AG09319 (cell line): ENCODE measurements at places on chromosomes 12 and 14.

- no peak for DNase-seq
These were observed 401.1 kb downstream of the RGS6 start for GRCh38 chr14:72333357-72333756.

DNA sequence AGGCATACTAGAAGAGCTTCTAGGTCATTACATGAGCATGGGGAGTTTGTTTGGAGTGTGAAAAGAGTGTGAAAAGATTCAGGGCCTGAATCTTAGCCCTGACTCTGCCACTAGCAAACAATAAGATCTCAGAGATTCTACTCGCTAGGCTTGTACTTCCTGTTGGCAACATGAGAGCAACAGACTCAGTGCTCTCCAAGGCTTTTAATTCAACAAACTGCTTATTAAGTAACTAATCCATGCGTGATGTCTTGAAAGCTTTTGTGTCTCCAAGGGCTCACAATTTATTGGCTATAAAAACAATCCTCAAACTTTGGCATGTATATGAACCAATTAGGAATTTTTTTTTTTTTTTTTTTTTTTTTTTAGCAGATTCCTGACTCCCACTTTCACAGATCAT lies 105.1 kb downstream of the STXBP6 start:
- DNase-seq = no peak

- no peak for DNase-seq
These were observed 10.7 kb downstream of the SLC25A29 start for GRCh38 chr14:100295376-100296105.

DNA sequence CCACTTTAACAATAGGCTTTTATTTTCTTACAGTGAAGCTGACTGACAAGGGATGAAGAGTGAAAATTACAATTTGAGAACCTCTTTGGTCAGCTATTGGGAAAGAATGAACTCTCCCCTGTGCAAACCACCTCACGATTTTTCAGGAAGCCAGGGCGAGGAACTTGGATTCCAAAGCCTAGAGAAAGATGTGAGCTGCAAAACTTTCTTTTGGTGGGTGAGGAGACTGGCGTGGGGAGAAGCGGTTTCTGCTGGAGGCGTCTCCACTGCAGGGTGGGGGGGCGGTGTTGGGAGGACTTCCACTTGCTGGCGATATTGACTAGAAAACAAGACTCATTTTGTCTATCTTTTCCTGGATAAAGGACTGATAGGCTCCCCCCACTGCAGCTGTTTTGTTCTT lies 59.3 kb upstream of the VRK1 start:
- no peak for DNase-seq

GRCh38 chr12:47650469-47650868 lies 55.4 kb downstream of the RPAP3 start:
- DNase-seq = no peak

DNA sequence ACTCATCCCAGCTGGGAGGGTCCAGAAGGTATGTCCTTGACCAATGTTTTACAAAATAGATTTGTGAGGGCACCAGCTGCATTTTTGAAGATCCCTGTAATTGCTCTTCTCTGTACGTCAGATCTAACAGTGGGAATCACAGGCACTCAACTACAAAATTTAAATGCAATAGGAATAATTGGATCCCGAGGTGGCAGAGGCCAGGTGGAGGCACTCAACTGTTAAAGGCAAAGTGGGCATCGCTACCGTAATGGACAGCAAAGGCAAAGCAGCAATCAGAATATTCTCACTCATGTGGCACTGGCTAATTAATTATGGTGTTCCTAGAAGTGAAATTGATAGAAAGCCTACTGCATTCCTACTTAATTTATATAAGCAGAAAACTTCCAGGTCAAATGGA lies 27.9 kb upstream of the PSMC1 start:
- no peak for DNase-seq

DNA sequence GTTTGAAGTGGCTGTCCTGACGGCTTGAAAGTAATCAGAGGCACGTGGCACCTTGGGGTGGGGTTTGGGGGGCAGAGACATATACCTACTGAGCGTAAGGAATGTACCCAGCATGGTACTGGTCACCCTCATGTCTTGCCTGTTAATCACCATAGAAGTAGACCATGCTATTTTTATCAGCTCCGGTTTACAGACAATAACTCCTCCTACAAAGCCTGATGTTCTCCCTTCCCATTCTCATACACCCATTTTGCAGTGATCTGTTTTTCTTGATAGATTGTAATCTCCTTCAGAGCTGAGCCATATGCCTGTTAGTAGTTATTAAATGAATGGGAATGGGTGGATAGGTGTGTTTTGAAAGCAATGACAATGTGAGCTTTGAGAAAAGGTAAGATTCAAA lies 10.5 kb downstream of the EVL start:
- no peak for DNase-seq

- no peak for DNase-seq
These were observed 17.3 kb upstream of the KLHL42 start for GRCh38 chr12:27762757-27763156.

- no peak for DNase-seq
These were observed 5.0 kb downstream of the REM2 start for GRCh38 chr14:22887990-22888378.

DNA sequence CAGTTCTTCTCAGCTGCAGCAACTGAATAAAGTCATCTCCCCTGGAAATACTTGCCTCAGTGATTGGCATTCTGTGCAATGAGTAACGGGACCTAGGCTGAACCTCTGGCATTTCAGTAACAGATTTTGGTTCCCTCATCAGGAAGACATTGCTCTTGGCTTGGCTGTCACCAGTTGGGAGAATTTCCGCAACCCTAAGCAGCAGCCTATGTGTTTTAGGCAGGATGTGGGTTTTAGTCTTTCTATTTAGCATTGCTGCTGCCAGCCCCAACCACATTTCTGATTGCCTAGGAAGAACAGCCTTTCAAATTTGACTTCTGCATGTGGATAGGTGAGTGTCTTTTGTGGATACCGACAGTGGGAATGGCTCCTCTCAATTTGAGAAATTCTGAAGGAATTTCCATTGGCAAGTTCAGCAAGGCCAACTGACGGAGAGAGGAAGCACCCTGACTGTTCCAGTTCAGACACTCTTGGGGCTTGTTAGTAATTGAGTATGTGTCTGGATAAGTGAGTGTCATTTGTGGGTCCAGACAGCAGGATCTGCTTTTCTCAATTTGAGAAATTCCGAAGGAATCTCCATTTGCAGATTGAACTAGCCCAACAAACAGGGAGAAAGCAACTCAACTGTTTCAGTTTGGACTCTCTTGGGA lies 19.0 kb upstream of the CLEC2A start:
- DNase-seq = no peak

- DNase-seq = no peak
These were observed 722.3 kb upstream of the FLRT2 start for GRCh38 chr14:84807673-84808072.

DNA sequence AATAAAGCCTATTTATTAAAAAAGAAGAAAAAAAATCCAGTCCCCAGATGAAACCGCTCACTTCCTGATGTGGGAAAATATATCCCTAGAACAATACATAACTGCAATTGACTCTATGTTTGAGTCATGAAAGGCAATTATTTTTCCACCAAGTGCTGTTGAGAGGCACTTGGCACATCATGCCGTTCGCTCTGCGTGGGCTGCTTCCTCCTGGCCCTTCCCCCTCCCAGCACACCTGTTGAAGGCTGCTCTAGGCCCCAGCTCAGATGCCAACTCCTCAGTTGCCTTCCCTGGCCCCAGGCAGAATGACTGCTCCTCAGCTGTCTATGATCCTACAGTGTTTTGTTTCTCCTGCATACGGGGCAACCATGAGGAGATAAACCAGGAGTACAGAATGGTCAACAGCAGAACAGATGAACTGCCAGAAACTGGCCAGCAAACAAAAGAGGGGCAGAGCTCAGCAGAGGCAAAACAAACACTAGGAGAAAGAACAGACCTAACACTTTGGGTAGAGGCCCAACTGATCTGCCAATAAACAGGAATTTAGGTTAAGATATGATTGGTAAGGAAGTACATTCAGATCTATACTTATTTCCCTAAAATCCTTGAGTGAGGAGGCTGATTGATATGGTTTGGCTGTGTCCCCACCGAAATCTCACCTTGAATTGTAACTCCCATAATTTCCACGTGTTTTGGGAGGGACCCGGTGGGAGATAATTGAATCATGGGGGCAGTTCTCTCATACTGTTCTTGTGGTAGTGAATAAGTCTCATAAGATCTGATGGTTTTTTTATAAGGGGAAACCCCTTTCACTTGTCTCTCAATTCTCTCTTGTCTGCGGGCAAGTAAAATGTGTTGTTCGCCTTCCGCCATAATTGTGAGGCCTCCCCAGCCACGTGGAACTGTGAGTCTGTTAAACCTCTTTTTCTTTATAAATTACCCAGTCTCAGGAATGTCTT lies 58.6 kb downstream of the SLC38A1 start:
- DNase-seq = no peak

- no peak for DNase-seq
These were observed 129.5 kb downstream of the RGS6 start for GRCh38 chr14:72061718-72062117.

DNA sequence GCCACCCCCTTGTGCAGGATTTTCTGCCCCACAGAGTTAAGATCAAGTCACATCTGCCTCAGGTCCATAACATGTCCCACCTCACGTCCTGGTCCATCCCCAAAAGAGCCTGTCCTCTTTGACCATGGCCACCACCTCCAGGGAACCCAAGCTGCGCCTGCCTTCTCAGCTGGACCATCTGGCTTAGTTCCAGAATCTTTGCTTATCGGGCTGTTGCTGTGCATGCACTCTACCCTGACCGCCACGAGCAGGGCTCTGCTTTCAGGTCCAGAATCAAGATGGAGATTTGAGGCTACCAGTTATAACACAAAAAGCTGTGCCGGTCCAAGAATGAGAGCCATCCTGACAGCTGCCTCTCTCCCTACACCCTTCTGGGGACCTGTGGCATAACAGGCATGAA lies 326.7 kb downstream of the DPF3 start:
- no peak for DNase-seq

- no peak for DNase-seq
These were observed 3.5 kb upstream of the SENP1 start for GRCh38 chr12:48109424-48109823.

DNA sequence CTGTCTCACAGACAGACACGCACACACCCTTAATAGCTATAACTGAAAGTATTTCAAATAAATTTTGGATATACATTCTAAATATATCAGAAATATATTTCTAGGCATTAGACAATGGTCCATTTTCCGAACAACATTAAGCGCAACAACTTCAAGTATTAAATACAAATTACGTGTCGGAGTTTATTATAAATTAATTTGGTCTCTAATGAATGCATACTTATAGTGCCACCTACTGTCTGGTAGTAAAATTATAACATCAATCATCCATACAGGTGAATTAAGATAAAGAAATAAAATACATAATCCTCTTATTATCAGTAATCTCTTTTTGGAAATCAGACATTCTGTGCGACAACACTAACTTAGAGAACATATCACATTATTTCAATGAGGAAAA lies 27.2 kb upstream of the CMAS start:
- no peak for DNase-seq

GRCh38 chr12:5455045-5455444 lies 23.1 kb downstream of the NTF3 start:
- DNase-seq = no peak

GRCh38 chr14:28831126-28831525 lies 64.5 kb downstream of the FOXG1 start:
- DNase-seq = no peak

DNA sequence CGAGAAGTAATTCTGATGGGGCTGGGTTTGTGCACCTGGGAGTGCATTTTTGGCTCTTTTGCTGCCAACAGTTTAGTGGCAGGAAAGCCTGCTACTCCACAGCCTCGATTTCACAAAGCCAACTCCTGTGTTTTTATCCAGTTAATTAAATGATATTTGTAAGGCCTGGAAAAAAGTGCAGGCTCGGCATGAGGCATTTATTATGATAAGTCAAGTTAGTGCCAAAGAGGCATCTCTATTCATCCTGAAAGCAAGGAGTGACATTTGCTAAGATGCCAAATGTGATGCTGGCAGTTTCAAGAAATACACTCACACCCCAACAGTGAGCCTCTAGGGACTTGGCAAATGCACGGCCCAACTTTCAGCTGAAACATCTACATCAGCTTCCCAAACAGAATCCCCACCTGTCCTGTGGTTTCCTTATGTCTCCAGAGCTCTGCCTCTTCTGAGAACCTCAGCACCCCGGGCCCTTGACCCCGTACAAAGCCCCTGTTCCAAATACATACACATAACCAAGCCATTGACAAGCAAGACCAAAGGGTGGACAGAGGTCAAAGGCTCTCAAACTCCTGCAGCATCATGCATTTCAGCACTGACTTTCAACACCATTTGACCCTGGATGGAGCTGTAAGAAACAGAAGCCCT lies 955.1 kb upstream of the TMEM132C start:
- no peak for DNase-seq

DNA sequence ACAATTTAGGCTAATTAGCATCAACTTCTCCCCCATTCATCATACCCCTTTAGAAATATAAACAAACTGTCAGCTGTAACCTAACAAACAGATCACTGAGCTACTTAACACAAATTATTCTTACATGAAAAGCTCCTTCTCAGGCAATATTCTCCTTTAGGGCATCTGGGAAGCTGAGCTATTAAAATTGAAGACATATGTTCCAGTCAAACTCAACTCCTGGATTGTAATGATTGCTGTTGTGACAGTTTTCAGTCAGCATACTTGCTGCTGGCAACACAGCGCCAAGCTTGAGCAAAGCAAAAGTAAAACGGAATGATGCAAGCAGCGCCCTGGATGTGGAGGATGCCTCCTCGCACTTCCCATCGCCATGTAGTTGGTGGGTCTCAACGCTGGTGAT lies 82.4 kb downstream of the SLC25A21 start:
- peak; percentile 59 for DNase-seq

DNA sequence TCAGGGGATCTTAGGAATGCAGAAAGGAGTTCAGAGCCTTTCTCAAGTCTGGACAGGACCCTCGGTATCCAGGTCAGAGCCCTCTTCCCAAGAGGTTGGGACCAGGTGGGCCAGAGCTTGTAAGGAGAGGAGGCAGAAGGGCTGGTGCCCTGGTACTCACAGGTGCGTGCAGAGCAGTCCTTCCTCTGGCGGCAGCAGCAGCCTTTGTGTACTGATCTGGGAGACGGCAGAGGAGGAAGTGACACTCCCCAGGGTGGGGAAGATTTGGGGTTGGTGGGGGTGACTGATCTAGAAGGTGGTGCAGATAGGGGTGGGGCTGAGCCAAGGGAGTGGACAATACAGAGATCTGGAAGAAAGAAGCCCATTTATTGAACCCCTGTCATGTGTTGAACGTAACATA lies at the start of gene ITGB7:
TSS of gene ITGB7 (minus strand) at position 210 of the 400 bp plus-strand sequence. CDS start 6,808 bp downstream, outside the sequence.
- no peak for DNase-seq

DNA sequence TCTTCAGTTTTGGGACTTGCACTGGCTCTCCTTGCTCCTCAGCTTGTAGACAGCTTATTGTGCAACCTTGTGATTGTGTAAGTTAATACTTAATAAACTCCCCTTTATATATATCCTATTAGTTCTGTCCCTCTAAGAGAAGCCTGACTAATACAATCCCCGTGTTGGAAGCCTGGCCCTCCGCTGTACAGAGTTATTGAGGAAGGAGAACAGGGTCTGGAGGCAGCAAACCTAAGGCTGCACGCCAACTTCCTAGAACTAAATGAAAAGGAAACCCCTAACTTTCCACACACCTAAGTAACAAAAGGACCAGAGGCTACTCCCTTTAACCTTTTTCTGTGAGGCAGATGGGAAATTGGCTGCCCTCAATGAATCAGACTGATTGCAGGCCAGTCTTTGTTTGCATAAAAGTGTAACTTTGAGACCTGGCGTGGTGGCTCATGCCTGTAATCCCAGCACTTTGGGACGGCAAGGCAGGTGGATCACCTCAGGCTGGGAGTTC lies 42.6 kb upstream of the LIMA1 start:
- DNase-seq = no peak

GRCh38 chr12:53219956-53220693 lies 11.9 kb downstream of the RARG start:
- no peak for DNase-seq

GRCh38 chr12:26252946-26253345 lies 57.6 kb downstream of the SSPN start:
- DNase-seq = no peak
